ENCODE measurements at places on chromosomes 3 and 15.

DNA sequence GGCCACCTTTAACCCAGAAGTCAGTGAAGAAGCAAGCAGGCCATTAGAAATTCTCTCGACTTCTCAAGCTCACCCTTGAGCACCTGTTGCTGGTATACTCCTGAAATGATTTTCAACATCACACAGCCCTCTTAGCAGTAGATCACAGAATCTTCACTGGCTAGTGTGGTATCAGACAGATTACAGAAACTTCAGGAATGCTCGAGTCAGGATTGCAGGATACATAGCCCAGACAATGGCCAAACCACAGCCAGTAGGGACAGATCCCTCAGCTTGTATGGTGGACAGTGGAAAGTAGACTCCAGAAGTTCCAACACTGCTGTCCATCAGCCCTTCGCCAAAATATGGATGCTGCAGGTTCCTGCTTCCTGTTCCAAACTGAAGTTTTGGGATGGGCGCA, 4.5 kb upstream of the KLHL40 start:
- no peak for DNase-seq

GRCh38 chr3:187763850-187764648, 18.8 kb upstream of the BCL6 start:
- no peak for DNase-seq

DNA sequence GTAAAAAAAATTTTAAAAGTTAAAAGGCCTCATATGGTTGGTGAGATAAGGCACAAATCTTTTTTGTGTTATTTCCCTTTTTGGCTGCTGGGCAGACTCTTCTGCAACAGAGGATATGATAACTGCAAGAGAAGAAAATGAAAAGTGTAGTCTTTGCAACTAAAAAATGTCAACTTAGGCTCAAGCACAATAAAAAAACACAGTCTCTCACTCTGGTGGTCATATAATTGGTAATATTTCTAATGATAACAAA, 15.4 kb downstream of the COMMD2 start:
- no peak for DNase-seq

DNA sequence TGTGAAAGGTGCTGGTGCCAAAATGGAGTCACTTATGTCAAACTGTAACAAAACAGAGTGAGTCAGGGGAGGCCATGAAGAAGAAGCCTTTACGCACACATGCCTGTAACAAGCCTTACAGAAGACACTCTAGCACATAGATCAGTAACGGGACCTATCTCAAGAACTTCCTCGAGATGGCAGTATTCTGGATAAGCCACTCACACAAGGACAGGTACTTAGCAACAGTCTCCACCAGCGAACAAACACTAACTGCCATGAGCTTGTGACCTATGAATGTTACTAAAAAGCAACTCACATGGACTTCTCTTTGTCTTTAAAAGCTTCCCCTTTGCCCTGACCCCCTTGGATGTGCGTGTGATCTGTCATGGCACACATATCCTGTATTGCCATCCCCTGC, 235.1 kb downstream of the CD47 start:
- DNase-seq = no peak

DNA sequence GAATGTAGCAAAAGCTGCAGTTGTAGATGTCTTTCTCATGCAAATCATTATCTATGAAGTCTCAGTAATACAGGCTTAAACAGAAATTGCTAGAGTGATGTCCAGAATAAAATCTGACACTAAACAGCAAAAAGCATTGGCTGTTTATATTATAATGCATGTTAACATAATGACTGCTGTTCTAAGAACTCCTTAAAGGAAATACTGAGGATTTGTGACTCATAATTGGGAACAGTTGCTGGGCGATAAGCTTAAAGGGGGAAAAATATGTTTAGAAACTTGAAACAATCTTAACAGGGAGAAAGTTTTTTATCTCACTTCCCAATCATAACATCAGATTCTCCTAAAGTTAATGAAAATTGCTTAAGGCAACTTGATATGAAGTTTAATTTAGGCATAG, 17.5 kb downstream of the TIPARP start:
- DNase-seq = no peak

GRCh38 chr15:60964527-60964926, 264.6 kb downstream of the RORA start:
- no peak for DNase-seq

- no peak for DNase-seq
These were observed 13.3 kb upstream of the PTX3 start for GRCh38 chr3:157423337-157423736.

GRCh38 chr3:140863580-140864009, 78.0 kb upstream of the SLC25A36 start:
- DNase-seq = no peak

- no peak for DNase-seq
These were observed 15.2 kb downstream of the SLC2A2 start for GRCh38 chr3:171011109-171011872.

DNA sequence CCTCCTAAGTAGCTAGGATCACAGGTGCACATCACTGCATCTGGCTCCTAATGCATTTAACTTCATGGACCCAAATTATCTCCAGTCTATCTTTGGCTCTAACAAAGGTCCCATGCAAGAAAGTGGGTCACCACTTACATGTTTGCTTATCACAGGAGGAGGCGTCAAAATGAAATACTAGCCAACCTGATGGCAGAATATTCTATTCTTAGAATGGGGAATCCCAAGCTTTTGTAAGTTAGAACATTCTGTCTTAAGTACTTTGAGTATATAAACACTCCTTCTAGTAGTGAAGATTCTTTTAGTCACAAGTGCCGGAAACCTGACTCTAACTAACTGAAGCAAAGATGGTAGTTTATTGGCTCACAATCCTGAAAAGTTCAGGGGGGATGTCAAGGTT, 72.0 kb upstream of the ADAMTS9 start:
- no peak for DNase-seq

GRCh38 chr3:134381831-134382442, 7.7 kb upstream of the AMOTL2 start:
- no peak for DNase-seq

DNA sequence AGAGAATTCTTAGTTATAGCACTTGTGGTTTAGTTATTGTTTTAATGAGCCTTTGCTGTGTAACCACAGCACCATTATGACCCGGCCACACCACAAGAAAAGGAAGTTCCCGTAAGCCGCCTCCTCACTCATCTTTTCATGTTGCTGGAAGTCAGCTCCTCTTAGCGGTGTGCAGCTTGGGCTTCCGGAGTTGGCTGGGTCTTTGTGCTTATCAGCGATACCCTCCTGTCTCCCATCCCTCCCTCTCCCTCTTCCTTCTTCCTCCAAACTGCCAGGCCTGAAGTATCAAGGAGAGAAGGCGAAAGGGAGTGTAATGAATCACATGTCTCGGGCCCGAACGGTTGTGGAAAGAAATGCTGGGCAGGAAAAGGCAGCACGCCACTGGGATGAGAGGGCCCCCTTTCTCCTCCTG, 353.5 kb downstream of the MCTP2 start:
- peak; percentile 12 for DNase-seq

- peak; percentile 6 for DNase-seq
These were observed 45.9 kb downstream of the SUMF1 start for GRCh38 chr3:4421121-4421520.

DNA sequence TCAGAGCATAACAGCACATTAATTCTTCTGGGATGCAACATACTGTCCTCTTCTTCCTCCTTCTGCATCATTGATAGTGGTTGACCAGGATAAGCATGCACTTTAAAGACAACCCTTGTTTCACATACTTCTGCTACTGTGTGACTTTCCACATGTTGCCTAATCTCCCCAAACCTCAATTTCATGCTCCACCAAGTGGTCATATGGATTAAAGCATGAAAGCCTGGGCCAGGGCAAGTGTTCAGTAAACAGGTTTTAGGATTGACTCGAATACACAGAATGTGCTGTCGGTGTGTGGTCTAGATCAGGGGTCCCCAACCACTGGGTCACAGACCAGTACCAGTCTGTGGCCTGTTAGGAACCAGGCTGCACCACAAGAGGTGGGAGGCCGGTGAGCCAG, 22.5 kb upstream of the BFSP2 start:
- no peak for DNase-seq

- no peak for DNase-seq
These were observed 70.1 kb downstream of the SMAD3 start for GRCh38 chr15:67135494-67135893.

- DNase-seq = no peak
These were observed 77.5 kb upstream of the LMOD3 start for GRCh38 chr3:69199942-69200341.

DNA sequence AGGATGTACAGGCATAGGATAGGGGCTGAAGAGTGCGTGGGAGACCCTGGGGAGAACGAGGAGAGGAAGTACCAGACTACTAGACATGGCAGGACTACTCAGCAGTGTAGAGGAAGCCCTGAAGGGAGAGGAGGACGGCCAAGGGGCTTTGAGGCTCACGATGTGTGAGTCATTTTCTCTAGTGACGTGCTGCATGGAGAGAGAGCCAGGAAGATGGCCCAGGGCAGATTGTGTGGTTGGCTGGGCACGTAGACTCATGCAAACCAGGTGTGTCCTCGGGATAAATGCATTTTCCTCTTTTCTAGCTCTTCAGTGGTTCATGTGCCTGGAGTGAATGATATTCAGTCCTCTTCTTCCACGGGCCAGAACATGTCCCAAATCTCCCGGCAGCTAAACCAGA, 115.0 kb upstream of the ABHD17C start:
- no peak for DNase-seq

Measured in CD4-positive, alpha-beta T cell (primary cell).